RPMI8226 (cell line): ENCODE measurements at places on chromosomes 1 and 21.

- no peak for DNase-seq
Measured at GRCh38 chr1:77430966-77431690, 149.3 kb downstream of the AK5 start.

DNA sequence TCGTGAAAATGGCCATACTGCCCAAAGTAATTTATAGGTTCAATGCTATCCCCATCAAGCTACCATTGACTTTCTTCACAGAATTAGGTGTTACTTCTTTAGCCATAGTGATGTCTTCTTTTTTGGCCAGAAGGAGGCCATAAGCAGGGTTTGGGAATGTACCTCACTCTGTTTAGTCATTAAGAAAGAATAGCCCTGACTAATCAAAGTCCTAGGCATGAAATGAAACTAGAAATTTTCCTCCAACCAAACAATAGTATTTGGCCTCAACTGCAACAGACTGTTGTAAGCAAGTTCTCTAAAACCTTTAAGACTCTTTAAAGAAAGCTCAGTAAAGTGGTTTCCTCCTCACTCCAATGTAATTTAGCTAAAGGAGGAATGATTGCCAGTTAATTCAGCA, 163.9 kb downstream of the AKT3 start:
- DNase-seq, result peak; percentile 19

GRCh38 chr1:51976846-51977602, 13.5 kb downstream of the RAB3B start:
- DNase-seq, result no peak

- DNase-seq, result no peak
Measured at GRCh38 chr1:25586181-25586588, 30.4 kb upstream of the MAN1C1 start.

- no peak for DNase-seq
Measured at GRCh38 chr21:27366646-27367235, 399.9 kb upstream of the ADAMTS5 start.
